ENCODE measurements at places on chromosomes 2 and 18.

DNA sequence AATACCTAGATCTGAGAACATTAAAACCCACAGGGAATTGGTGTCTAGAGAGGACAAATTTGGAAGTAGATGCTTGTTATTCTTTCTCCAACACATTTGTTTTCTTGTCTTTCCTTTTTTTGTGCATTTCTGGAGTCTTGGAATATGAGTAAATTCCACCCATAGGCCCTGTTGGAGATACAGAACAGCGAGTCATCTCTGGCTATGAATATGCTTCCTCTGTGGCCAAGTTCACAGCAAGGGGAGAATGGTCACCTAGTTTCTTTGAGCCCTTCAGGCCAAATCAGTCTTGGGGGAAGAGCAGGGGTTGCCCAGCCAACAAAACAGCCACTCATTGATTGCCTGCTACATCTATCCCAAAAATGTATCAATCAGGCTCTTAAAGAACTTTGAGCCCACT, 31.3 kb downstream of the SP140L start:
- no peak for DNase-seq

DNA sequence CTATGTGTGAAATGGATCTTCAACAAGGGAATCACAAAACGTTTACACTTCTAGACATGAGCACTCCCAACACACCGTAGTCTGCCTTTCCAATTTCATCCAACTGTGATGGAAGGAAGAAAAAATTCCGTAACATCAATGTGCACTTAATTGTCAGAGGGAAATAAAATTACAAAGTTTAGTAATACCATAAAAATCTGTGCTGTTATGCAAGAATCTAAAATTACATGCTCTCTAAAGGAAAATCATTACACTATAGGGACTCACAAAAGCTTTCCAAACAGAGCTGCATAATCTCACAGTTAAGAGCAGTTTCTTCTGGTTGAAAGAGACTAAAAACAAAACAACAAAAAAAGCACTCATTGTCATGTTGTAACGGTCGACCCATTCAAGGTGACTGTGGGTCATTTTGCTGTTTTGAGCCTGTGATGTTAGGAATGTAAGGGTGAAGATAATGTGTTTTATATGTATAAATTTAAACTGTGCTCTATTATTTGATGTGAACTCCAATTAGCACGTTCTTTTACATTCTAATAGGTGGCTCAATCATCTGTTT, 698.0 kb downstream of the TDRD15 start:
- no peak for DNase-seq

DNA sequence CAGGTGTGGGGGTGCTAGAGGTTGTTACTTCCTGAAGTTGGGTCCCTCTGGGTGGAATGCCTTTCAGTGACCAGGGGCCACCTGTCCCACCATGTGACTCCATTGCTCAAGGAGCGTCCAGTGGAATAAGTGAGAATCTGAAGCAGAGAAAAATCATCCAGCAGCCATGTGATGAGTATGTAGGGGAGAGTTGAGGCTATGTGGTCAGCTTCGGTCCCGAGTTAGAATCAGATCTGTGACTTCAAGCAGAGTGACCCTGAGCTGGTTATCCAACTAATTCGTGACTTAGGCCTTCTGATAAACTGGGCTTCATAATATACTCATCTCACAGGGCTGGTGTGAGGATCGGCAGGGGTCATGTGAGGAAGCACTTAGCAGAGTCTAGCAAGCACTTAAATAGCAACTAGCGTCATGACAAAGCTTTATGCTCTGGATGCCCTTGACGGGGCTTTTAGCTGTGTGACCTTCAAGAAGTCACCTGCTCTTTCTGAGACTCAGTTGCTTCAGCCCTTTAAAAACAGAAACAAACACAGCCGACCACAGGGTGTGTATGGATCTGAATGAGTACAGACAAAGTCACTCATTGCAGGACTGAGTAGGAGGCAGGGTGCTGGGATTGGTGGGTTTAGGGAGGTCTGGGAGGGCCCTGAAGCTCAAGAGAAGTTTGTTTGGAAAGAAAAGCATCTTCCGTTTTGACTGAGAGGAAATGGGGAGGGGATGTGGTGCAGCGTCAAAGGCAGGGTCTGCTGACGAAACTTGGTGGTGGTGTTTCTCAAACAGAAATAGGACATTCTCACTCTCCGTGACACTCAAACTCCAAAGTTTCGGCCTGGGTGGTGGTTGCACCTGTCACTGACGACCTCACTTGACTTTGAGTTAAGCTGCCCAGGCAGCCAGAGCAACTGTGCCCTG, 264.0 kb upstream of the CXCR4 start:
- peak; percentile 82 for DNase-seq

DNA sequence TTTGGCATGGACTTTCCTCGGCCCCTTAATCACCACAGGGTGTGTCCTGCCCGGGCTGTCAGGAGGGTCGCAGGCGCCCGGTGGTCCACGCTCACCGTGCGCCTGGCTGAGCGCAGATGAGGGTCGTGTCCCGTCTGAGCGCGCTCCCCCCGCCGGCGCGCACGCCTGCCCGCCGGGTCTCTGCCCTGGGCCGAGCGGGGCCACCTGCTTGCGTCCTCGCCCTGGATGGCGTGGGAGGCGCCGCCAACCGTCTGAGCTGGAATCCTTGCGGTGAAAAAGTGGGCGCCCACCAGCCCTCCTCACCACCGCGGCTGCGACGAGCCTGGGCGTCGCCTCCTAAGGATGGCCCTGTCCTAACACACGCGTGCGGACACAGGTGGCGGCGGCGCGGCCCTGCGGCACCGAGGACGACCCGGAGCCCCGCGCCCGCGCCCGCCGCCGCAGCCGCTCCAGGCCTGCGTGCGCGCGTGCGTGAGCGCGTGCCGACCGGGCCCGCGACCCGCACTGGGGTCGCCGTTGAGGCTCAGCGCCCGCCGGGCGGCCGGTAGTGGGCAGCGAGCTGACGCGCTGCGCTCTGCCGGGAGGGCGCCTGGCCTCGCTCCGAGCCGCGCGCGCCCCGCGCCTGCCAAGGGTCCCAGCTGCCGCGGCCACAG, 126.6 kb downstream of the ARHGEF4 start:
- DNase-seq = peak; percentile 9

GRCh38 chr18:49089049-49089448, 138.3 kb upstream of the SMAD7 start:
- no peak for DNase-seq

DNA sequence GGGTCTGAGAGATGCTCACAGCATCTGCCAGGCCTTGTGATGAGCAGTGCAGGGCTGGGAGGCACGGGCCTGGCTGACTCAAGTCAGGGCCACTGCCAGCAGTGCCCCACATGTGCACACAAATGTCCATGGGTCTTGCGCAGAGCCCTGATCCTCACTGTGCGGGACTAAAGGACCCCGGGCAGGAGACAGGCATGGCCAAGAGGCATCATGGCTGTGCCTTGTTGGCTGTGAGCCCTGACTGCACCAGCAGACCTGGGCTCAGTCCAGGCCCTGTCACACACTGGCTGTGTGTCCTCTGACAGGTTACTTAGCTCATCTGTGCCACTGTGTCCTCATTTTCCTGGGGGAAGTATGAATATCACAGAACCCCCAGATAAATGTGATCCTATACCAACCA, 4.0 kb downstream of the KCNIP3 start:
- DNase-seq = no peak

DNA sequence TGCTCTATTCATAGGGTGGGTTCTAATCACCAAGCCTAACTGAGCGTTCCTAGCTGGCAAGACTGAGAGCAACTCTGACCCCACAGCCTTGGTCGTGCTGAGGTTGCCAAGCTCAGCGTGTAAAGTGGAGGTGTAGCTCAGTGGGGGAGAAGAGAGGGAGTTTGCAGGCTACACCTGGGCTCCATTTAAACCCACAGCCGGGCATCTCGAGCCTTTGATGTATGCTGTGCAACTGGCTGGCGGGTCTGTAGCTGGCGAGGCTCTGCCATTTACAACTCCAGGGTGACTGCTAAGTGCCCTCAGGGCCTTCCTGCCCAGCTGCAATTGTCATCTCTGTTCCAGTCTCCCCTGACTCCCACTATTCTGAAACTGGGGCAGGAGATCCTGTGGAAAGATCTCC, 20.0 kb upstream of the CHRNA1 start:
- no peak for DNase-seq

DNA sequence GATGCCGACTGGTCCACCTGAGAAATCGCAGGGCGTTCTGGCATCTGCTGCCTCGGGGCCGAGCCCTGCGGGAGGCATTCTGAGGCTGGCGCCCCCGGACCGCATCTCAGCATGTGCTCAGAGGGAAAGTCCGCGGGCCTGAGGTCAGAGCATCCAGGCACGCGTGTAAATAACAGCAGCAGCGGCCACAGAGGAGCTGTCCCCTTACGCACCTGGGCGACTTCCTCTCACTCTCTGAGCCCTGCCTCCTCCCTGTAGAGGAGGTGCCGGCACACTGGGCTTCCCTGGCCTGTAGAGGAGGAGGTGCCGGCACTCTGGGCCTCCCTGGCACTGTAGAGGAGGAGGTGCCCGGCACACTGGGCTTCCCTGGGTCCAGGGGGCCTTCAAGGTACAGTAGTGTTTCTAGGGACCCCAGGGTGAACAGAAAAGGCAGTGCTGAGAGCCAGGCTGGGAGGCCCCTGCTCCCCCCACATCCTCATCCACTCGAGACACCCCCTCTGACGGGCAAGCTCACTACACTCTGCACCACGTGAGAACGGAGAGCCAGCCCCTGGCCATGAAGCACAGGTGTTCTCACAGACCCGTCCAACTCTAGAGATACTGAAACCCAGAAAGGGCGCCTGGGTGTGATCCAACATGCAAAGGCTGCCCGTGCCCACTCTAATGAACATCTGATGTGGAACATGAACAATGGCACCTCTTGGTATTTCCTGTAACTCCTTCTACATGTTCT, 263.5 kb downstream of the HDAC4 start:
- no peak for DNase-seq

DNA sequence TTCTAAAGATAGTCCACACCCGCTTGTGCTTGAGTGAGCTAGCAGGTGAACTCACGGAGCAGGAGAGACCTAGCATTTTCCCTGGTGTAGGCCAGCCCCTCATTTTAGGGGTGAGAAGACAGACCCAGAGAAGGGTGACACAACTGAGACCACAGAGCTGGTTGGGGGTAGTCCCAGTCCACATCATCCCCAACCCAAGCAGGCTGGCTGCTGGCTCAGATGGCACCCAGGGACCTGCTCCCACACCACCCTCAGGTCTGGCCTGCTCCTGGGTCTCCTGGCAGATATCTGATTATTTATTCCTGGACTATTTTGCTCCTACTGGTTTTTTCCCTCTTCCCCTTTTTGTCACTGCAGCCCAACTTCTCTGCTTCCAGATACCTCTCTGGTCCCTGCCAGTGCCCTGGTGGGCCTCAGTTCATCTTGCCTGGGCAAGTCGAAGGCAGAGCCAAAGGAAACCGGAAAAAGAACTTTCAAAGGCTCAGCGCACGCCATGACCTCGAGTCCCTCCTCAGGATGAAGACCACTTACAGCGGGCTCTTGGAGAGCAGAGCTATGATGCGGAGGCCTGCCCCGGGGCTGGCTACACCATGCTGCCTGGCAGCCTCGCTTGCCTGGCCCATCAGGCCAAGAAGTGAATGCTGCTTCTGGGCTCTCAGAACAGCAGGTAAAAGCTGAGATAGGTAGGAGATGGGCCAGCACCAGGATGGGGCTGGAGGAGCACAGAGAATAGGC, 72.7 kb downstream of the POLR1A start:
- no peak for DNase-seq

DNA sequence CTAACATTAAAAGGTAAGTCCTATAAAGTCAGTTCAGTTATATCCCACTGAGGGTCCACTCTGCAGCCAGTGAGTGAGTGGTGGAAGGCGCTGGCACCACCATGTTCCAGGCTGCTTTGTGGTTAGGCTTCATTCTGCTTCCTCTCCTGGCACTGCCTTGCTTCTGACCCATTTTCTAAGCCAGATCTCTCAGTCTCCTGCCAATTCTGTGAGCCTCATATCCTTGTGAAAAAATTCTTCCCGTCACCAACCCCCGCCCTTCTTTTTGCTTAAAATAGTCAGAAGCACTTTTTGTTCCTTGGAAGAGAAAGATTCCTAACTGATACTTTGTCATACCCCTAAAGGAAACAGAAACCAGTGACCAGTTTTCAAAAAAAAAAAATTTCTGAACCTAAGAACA, 139.8 kb upstream of the NCK2 start:
- no peak for DNase-seq

DNA sequence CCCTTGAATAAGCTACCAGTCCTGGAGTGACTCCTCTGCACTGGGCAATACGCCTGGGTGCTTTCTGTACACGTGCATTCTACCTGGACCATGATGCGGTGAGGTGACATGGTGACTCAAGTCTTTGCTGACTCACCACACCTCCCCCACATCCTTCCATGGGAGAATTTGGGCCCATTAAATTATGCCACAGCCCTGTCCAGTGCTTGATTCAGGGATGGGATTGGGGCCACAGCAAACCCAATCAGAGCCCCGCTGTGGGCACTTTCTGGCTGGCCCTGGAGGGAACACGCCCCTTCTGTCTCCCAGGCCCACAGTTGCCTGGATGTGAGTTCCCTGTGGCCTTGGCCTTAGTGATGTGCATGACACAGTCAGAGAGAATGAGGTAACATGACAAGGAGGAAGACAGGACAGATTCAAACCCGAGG, 86.9 kb downstream of the LRRC30 start:
- no peak for DNase-seq

DNA sequence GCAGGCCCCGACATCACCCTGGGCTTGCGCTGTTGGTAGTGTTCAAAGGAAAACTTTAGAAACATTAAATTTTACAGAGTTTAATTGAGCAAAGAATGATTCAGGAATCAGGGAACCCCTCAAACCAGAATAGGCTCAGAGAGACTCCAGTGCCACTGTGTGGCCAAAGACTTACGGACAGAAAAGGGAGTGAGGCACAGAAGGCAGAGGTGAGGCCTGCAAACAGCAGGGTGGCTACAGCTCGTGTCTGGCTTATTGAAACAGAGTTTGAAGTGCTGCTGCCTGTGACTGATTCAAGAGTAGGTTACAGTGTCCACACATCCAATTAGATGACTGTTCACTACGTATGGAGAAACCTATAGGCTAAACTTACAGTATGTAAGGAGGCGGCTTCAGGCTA, 2.4 kb upstream of the CTDP1 start:
- no peak for DNase-seq

DNA sequence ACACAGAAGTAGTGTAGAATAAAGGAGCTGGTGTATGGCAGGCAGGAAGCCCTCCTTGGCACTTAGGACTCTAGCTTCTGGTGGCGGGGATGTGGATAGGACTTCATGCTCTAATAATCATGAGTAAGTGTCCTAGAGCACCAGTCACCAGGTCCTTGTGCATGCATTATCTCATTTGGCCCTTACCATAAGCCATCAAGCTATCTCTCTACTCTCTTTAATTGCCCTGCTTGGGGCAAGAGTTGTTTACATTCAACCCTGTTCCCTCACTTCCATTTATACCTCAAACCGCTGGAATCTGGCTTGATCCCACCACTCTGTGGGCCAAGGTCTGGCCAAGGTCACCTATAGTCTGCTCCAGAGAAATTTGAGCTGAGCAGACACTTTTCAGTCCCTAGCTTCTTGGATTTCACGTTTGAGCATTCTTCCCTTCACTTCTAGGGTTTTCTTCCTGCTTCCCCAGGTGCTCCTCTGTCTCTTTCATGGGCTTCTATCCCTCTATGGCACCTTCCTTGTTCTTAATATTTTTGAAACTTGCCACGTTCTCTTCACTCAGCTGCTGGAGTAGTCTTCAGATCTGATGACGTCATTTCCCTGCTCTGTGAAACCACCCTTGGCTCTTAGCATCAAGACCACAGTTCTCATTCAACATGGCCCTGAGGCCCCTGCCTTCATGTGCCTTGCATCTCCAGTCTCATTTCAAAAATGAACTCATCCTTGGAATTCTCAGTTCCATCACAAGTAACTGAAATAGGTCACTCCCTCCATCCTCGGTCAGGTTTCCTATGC, 94.9 kb upstream of the GATA6 start:
- no peak for DNase-seq

- no peak for DNase-seq
These were observed 17.5 kb upstream of the PKDCC start for GRCh38 chr2:42030200-42030759.

GRCh38 chr2:206213514-206213845, 53.8 kb downstream of the EEF1B2 start:
- DNase-seq = no peak

Measured in activated naive CD8-positive, alpha-beta T cell treated with anti-CD3 and anti-CD28 coated beads for 36 hours (primary cell).